ENCODE measurements at places on chromosomes 7 and 10.
A peak's percentile ranks its signal among the peaks of the same experiment; 100 is the strongest.

- DNase-seq = no peak
Measured at GRCh38 chr10:113069595-113069994, 119.5 kb downstream of the TCF7L2 start.

- no peak for DNase-seq
Measured at GRCh38 chr10:78815702-78816334, 252.9 kb upstream of the ZMIZ1 start.

DNA sequence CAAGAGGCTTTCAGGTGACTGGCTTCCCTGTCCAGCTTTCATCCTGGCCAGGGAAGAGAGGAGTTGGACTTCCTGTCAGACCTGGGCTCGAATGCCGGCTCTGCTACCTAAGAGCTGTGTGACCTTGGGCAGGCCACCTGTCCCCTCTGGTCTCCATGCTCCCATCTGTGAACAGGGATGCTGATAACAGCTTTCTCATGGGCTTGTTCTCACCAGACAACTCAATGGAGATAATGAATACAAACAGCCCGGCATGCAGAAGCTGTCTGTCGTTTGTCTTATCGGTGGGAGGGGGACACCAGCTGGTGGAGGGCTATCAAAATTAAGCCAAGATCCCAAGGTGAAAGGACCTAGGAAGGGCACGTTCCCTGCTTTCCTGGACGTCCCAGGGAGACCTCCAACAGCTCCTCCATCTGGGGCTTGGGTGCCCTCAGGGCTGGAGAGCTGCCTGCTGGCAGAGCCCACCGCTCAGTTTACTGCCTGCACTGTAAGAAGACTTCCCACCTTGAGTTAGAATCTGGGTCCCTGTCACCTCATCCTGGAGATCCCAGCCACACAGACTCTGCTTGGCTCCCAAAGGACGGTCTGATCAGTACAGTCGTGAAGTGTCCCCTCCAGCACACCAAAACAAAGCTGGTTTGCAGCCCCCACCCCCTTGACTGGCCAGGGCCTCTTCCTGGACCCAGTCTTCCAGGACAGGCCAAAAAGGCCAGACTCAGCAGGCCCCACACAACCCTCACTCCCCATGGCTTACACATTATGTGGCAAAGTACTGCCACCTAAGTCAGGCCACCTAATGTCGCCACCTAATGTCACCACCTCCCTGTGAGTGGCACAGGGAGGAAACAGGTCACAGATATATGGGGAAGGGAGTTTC is 40.9 kb downstream of the PPIF start:
- DNase-seq = no peak

- no peak for DNase-seq
Measured at GRCh38 chr10:8338177-8338766, 283.8 kb downstream of the GATA3 start.

GRCh38 chr7:37488163-37488764 is 39.6 kb upstream of the ELMO1 start:
- DNase-seq = no peak

DNA sequence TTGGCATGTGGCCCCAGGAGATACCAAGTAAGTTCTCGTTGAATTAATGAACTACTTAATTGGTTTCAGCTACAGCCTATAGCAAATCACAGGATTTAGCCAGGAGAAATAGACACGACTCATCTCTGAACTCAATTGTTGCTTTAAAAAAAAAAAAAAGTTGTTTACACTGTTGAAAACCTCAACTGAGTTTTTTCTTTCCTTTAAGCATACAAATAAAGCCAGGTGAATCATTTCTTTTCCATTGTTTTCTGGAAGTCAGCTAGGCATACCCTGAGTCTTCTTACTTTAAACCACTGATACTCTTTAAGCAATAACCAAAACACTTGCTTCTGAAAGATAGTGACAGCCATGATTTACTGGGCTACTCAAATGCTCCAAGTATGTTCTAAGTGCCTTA is 755 bp downstream of the FRMPD2 start:
- no peak for DNase-seq

- peak; percentile 67 for DNase-seq
Measured at GRCh38 chr10:72274730-72275350, 1.1 kb downstream of the DDIT4 start.
